ENCODE measurements at places on chromosomes 1 and 21. TPM values are rescaled to one million over a fixed set of nuclear protein-coding genes. Genes with fewer than 3 reads are reported as not detected.
A peak's percentile ranks its signal among the peaks of the same experiment; 100 is the strongest.

GRCh38 chr1:167500283-167500860 lies 18.0 kb downstream of the CD247 start:
- no peak for DNase-seq

DNA sequence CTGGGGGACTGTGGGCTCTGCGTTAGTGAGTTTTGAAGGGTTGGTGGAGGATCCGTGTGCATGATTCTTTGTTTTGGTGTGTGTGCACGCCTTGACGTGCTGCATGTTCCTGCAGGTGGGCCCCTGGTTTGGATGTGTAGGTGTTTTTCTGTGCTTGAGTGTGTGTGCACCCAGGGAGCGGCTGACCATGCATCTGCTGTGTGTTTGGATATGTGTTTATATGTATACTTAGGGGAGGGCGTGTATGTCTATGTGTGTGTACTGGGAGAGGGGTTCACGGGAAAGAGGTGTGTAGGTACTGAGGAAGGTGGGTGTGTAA lies 1.1 kb downstream of the VANGL2 start:
- no peak for DNase-seq

GRCh38 chr1:9784508-9785133 lies 39.1 kb downstream of the CLSTN1 start:
- peak; percentile 63 for DNase-seq

The LEMD1 gene
- 26.3 TPM for total RNA-seq

The PHF13 gene
- 40.0 TPM for total RNA-seq

- no peak for DNase-seq
These were observed 4.7 kb downstream of the TNN start for GRCh38 chr1:175072099-175072951.

The SLFNL1 gene
- not detected for total RNA-seq

DNA sequence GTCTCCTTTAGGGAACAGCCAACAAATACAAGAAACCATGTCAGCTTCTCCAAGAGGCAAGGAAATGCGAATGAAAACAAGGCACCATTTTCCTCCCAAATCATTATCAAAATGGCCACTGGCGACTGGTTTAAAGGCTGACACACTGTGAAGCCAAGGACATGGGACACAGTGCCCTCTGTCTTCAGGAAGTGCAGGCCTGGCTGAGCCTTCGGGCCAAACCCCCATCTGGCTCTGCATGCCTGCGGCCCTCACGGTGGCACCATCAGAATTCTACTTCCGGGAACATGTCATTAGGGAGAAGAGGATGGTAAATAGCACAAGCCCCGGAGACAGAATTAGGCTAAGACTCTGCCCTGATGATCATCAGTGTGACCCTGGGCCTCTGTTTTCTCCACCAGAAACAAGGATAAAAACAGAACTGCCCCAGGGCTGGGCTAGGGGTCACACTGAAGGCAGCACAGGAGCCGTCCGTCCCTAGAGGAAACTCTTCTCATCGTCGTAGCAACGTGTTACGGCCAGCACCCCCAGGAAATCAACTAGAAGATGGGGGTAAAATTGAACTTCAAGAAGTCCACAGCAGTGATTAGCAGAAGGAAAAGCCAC lies 103.5 kb downstream of the NPHP4 start:
- DNase-seq: no peak

The CLDN8 gene
- not detected for total RNA-seq

- DNase-seq: no peak
These were observed 42.4 kb downstream of the AKNAD1 start for GRCh38 chr1:108814343-108815125.

GRCh38 chr1:203871114-203871880 lies 9.9 kb downstream of the SNRPE start:
- DNase-seq: peak; percentile 24

The RAD54L gene
- 51.2 TPM for total RNA-seq

- no peak for DNase-seq
These were observed 94.8 kb downstream of the TGFBR3 start for GRCh38 chr1:91791103-91791502.

Measured in WTC11 (cell line).